Left kidney (tissue), 8 donors: ENCODE measurements at places on chromosomes 5 and 9.

DNA sequence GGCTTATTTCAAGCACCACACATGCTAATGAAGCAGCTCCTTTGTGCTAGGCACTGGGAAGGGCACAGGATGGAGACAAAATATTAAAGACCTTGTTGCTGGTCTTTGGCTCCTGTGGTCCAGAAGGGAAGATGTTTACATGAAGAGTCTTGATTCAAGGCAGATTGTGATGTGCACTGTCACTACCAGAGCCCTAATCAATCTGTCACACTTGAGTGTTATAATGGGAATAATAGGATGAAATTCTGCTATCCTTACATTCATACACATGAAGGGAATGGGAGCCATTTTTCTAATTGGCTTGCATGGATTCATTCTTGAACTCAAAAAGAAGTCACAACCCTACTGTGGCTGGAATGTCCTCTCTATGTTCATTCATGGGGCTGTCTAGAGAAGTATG is 203.0 kb downstream of the SEC61B start:
- DNase-seq = no peak

DNA sequence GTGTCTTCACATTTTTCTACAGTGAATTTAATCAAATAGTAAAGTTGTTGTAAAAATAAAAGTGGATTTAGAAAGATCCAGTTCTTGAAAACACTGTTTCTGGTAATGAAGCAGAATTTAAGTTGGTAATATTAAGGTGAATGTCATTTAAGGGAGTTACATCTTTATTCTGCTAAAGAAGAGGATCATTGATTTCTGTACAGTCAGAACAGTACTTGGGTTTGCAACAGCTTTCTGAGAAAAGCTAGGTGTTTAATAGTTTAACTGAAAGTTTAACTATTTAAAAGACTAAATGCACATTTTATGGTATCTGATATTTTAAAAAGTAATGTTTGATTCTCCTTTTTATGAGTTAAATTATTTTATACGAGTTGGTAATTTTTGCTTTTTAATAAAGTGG is 60.4 kb downstream of the MTAP start:
- no peak for DNase-seq

GRCh38 chr5:146515473-146516150 is 378 bp downstream of the GPR151 start:
- DNase-seq = no peak

DNA sequence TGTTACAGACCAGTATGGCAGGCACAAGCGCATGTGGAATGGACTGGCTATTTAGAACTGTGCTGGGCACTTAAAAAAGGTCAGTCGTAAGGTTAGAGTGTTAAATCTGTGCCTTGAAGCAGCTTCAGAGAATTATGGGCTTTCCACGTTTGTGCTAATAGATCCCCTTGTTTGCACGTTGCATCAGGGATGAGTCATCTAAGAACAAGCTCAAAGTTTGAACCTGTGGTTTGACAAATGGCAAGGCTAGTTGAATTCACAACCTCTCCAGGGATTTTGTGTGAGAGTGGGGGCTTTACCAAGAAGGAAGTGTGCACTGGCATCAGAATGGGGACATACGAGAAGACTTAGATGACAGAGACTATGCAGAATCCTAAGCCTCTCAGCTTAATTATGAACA is 249.6 kb downstream of the IRX1 start:
- DNase-seq = no peak

GRCh38 chr5:132444841-132445639 is 45.5 kb downstream of the IRF1 start:
- no peak for DNase-seq

DNA sequence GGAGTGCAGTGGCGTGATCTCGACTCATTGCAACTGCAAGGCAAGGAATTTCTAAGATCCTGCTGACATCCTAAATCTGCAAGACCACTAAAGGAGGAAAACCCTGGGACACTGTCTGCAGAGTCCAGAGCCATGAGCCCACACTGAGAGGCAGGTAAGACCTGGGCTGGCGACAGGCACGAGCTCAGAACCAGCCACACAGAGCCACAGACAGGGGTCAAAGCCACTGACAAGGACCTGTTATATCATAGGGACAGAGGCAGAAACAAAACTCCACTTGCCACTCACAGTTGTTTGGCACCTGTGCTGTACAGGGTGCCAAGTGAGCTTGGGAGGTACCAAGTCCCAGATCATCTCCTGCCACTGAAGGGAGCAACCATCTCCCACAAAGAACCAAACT is 34.2 kb downstream of the IPPK start:
- DNase-seq = no peak

- no peak for DNase-seq
Observed at GRCh38 chr5:80797428-80798024, 142.7 kb upstream of the DHFR start.

DNA sequence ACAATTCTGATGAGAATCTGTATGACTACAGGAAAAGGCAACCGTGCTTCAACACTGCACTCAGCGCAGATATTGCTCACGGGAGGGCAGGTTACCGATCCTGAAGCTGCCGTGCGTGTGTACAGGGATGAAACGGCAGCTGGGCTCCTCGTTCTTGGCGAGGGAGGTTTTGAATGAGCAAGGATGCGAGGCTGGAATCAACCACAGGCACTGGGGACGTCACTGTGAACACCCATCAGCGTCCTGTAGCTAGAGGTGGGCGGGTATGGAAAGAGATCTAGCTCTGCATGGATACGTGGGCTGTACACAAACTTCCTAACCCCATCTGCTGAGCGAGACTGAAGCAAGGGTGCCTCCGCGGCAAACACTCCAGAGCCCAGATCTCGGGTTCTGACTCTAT is 84.3 kb upstream of the COL5A1 start:
- DNase-seq = no peak

- no peak for DNase-seq
Observed at GRCh38 chr5:74312746-74313145, 327.8 kb downstream of the ENC1 start.

GRCh38 chr5:61279725-61280124 is 52.3 kb upstream of the ZSWIM6 start:
- no peak for DNase-seq

GRCh38 chr9:36174271-36174670 is 5.1 kb downstream of the CCIN start:
- no peak for DNase-seq

GRCh38 chr9:90140131-90140818 is 502.3 kb downstream of the DIRAS2 start:
- DNase-seq = no peak

DNA sequence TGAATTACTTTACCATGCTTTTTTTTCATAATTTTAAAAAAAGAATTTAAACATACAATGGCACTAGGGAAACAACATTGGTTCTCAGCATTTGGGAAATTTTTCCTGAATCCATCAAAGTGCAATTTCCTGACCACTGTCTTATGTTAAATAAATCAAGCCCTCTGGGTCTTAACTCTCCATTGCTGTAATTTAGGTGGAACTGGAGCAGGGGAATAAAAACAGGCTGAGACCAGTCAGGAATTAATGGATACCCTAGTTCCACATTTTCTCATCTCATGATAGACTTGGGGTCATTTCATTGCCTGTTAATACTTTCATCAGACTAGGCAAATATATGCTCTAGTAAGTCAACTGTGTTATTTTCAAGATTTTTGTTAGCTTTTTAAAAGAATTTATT is 103.1 kb downstream of the FBN2 start:
- no peak for DNase-seq

DNA sequence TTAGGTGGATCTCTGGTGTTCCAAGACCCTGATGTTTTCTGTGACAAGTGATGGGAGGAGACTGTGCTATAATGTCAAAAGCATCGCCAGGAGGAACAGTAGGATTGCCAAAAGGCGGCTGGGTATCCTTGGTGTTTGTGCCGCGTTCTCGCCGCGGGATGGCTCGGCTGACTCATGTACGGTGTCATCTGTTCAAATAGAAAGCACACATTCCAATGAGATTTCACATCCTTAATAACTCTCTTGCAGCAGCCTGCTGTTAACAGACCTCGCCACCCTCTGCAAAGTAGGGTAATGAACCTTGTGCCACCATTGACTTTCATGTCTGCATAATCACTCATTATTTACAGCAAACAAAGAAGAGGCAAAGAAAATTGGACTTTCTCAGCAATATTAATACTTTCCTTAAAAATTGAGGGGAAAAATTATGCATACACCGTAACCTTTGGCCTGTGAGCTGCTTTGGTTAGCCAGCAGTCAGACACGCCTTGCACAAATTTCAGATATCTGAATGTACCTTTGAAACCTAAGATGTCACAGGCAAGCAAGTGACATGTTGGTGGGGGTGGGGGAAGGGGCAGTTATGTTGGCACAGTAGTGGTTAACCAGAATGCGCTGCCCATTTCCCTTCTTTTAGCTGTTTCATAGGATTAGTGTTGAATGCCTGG is 289.4 kb downstream of the EFNA5 start:
- DNase-seq = no peak

- DNase-seq = no peak
Observed at GRCh38 chr9:38213631-38214299, 144.7 kb upstream of the SHB start.

- DNase-seq = no peak
Observed at GRCh38 chr9:17742067-17742466, 163.2 kb downstream of the SH3GL2 start.
